ENCODE measurements at places on chromosomes 11 and 22. TPM values are rescaled to one million over a fixed set of nuclear protein-coding genes. Genes with fewer than 3 reads are reported as not detected.

DNA sequence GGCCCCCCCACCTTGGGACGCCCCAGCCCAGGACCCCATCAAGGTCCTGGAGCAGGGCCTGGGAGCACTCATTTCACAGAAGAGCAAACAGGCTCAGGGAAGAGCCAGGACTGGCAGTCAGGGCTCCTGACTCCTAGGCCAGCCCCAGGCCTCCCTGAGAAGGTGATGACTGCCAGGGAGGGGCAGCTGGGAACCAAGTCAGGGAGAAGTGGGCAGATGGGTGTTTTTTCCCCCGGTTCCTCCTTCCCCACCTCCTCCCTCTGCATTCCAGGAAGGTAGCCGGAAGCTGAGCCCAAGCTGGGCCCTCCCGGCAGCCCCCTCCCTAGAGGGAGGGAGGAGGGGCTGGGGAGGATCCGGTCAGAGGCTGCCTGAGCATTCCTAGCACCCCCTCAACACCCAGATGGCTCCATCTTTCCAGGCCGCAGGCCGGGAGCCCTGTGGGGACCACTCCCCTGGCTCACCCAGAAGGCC lies 19.6 kb downstream of the MYRF start:
- no peak for DNase-seq

- DNase-seq, result no peak
These were observed 2.2 kb upstream of the OR51E2 start for GRCh38 chr11:4699697-4700435.

DNA sequence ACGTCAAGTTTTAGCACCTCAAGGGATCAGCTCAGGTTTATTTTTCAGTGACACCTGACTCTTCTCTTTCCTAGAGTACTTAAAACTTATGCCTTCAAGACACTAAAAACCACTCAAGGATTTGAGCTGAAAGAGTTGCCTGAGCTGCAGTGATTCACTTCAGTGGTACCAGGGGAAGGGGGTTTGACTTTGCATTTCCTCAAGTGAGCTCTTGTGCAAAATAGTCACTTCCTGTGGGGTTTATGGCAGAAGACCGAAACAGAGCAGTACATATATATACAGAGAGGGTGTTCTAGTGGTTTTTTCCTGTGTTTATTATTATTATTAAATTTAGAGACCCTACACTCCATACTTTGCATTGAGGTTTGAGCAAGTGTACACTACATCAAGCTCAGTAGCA lies 60.7 kb downstream of the DBX1 start:
- no peak for DNase-seq

Gene ABCC8
- not detected for total RNA-seq

GRCh38 chr11:35963911-35964310 lies 20.0 kb downstream of the LDLRAD3 start:
- DNase-seq, result peak; percentile 12

GRCh38 chr22:37522482-37522881 lies 3.3 kb upstream of the CARD10 start:
- no peak for DNase-seq

DNA sequence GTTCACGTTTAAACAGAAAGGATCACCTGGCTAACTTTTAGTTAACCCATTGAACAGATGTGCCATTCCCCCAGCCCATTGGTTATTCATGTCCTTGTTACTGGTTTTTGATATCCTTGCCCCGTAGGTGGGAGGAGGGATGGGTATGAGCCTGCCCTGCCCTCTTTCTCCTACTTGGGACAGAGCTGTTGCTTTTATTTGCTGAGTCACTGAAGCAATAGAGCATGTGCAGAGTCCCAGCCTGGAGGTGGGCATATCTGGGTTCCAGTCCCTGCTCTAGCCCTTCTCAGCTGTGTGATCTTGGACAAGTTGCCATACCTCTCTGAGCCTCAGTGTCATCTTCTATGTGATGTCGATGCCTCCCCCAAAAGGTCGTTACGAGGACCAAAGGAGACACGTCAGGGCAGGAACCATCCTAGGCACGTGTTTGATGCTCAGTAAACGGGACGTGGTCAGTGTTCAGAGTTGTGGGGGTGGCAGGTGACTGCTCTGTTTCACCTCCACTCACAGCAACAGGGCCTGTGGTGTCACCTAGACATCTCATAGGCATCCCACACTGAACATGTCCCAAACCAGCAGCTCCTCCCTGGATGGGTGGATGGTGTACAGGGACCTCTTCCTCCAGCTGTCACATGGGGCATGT lies 61.0 kb downstream of the BMAL1 start:
- DNase-seq, result peak; percentile 60

DNA sequence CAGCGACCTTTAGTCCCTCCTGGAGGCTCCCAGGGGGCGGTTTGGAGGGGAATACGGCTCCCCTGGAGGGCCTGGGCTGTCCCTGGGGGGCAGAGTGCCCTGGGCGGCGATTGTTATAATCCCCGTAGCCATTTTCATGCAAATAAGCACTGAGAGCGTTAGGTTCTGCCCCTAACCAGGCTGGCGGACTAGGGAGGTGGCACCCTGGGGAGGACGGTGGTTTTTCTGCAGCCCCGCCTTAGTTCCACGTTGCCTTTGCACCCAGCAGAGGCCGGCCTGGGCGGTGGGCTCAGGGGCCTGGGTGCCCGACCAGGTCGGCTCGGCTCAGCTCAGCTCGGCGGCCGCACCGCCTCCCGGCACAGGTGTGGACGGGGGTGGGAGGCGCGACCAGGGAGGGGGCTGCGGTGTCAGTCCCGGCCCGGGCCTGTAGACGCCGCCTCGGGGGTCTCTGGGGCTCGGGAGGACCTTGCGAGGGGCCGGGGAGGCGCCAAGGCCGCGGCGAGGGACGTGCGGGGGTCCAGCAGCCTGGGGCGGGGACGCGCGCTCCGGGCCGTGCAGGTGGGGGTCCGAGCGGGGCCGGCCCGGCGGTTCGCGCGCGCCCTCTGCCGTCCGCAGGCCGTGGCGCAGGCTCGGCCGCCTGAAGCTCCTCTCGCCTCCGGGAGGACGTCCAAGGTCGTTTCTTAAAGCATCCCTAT lies 2.3 kb upstream of the DUSP8 start:
- DNase-seq, result peak; percentile 39

- no peak for DNase-seq
These were observed 5.4 kb downstream of the CRY2 start for GRCh38 chr11:45852712-45853101.

- no peak for DNase-seq
These were observed 25.1 kb downstream of the B3GAT1 start for GRCh38 chr11:134386945-134387344.

Data from fibroblast of villous mesenchyme (primary cell).